CD4-positive, alpha-beta T cell treated with Interleukin-6 at 100 ng/mL for 8 hours (primary cell): ENCODE measurements at places on chromosomes 16 and 17.

DNA sequence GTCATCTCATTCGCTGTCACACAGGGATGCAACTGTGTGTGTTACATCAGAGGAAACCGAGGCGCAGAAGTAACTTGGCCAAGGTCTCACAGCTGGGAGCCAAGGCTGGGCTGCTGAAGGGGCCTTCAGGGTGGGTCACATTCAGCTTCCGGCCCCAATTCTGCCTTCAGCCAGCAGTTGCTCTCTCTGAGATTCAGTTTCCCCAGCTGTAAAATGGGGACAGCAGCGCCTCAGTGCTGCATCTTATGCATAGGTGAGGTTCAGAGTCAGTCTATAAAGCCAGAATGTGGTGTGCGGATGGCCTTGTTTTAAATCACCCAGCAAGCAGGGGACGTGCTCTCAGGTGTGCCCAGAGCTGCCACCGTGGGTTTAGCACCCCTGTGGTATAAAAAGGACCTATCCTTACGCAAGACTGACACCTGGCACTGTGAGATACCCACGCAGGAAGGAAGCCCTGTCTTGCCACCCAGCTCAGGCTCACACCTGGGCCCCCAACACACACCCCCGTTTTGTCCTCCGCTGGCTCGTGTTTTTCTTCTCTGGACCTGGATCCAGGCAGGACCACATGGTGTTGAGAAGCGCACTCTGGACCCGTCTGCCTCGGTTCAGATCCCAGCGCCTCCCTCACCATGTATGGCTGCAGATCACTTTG is 94.6 kb upstream of the GSE1 start:
- DNase-seq, result no peak

GRCh38 chr17:5011928-5012327 is 14.2 kb downstream of the KIF1C start:
- DNase-seq, result no peak

DNA sequence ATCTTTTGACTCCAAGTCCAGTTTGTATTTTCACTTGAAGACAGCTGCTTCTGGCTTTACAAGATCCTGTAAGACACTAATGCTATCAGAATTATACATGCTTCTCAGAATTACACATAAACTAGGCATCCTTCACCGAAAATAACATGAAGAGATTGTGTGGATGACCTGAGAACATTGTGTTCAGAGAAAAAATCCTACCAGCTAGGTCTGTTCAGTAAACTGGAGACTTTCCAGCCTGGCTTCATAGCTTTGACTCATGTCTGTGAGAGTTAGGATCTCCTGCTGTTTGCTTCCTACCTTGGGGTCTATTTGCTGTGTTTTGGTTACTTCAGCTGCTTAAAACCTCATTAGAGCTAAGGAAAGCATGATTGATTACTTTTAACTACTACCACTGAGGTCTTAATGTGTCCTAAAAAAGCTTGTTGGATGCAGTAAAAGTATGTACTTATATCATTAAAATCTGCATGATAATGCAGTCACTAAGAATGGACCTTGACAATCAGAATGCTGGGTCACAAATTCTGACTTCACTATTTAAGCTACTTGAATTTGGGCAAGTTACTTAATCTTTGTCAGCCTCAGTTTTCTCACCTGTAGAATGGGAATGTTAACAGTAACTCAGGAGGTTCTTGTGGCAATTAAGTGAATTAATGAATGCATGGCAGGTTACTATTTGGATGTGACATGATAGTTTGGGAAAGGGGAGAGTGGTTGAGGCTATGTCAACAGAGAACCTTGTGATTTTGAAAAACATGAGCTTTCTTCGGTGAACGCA is 8.0 kb upstream of the MYH13 start:
- DNase-seq, result no peak

DNA sequence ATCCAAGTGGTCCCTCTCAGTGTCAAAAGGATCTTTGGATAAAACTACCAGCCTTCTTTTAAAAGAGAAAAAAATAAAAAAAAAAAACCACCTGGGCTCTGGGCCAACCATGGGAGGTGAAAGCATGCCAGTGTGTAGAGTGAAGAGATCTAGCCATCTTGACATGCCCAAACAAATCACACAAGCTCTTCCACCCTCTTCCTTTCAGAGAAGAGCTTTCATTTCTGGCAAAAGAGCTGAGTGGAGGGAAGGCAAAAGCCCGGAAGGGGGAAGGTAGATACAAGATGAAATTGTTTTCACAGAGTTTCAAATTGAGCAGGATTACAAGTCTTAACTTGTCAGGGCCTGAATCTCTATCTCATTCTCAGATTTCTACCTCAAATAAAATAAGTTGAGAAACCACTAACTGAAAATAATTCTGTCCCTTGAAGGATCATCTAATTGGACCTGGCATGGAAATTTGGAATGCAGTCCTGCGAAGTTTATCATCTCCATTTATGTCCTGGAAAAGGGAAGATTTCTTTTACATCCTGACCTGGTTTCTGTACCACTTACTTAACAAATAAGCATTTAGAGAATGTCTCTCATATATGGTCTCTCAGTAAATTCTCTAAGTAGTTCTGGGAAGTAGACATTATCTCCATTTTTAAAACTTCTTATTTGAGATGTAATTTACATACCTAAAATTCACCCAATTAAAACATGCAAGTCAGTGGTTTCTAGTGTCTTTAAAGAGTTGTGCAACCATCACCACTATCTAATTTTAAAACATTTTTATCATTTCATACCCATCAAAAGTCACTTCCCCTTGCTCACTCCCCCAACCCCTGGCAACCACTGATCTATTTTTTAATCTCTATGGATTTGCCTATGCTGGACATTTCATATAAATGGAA is 93.7 kb downstream of the TANGO6 start:
- DNase-seq, result no peak

GRCh38 chr17:27457731-27458523 is 1.7 kb downstream of the KSR1 start:
- DNase-seq, result no peak

DNA sequence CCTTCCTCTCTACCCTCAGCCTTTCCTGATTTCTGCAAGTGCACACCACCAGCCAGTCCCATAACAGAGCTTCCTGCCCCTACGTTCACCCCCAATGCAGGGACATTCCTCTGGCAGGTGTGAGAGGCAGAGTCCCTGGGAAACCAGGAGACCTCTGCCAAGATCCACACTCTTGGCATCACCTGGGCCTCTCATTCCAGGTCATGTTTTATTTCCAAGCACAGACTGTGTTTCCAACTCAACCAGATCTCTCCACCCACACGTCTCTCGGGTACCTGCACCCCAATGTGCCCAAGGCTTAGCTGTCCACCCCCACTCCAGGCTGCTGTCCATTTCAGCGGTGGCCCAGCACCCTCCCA is 21.0 kb upstream of the PHB1 start:
- DNase-seq, result no peak

DNA sequence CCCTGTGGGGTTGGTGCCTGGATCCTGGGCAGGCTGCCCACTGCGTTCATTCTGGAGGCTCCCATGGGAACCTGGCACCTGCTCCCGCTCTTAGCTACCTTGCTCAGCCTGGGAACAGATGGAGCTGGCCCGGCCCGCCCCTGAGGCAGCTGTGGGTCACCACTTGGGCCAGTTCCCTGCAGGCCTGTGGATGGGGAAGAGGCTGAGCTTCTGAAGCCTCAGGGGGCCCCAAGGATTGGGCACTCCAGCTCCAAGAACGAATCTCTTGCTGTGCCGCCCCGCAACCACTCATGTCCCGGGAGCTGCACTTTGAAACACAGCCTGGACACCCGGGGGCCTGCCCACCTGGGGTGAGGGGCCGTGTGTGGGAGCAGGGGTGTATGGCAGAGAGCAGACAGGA is 37.7 kb downstream of the BAHCC1 start:
- no peak for DNase-seq

DNA sequence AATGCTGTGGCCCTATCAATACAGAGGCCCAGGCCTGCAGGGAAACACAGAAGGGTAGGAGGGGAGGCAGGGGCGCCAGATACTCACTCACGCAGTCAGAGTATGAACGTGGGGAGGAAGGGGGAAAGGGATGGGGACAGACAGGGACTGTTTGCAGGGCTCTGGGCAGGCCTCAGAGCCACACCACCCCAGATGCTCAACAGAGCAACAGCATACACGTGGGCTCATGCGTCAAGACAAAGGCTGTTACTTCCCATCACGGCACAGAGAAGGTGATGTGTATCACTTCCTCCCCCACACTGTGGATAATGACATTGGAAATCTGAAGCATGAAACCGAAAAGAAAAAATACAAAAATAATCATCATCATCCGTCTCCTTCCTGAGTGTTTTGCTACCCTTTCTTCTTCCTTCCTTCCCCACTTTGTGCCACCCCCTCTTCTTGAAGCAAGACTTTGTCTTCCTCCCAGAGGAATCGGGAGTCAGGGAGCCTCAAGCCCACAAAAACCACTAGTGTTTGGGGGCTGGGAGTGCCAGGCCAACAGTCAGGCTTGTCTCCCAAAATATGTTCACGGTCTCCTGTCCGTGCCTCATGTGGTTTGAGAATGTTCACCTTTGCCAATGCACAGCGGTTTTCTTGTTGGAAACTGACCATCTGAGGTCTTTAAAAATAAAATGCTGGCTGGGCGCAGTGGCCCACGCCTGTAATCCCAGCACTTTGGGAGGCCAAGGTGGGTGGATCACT is 20.1 kb downstream of the SLC39A11 start:
- no peak for DNase-seq

GRCh38 chr16:57477531-57478202 is 8.6 kb downstream of the DOK4 start:
- DNase-seq, result no peak

DNA sequence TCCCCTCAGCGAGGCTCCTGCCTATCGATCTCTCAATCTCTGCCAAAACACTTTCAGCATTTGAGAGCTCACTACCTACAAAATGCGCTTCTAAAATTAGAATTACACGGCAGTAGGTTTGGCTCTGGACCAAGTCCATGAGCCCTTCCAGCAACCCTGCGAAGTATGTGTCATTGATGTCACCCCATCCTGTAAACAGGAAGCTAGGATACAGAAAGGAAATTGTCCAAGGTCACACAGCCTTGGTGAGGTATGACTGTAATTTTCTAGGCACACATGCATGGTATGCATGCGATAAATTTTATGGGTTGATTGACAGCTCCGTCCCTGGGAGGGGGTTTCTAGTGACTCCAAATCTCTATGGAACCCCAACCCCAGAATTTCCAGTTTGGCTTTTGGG is 330.3 kb upstream of the CDH5 start:
- DNase-seq, result no peak

GRCh38 chr17:17027442-17028058 is 14.7 kb upstream of the MPRIP start:
- DNase-seq, result no peak

DNA sequence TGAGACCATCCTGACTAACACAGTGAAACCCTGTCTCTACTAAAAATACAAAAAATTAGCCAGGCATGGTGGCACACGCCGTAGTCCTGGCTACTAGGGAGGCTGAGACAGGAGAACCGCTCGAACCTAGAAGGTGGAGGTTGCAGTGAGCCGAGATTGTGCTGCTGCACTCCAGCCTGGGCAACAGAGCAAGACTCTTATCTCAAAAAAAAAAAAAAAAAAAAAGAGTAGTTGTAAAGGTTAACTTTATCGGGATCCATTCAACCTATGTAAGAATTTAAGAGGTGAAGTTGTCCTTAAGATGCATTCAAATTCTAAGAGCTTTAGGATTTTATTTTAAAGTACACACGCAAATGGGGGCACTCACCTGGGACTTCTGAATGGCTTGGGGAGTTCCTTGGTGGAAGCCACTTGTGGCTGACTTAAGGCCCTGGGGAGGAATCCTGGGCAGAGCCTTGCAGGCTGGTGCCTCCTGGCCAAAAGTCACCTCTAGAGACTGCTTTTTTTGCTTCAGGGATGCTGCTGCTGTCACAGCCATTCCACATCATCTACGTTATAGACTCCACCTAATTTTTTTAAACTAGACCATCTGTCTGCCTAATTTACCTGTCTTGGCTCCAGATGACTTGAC is 3.3 kb downstream of the CTCF start:
- DNase-seq, result no peak

GRCh38 chr16:10738231-10739077 is 5.2 kb upstream of the NUBP1 start:
- DNase-seq, result peak; percentile 21

- no peak for DNase-seq
Observed at GRCh38 chr16:81823111-81823510, 44.0 kb downstream of the PLCG2 start.

GRCh38 chr17:50559674-50560184 is 786 bp upstream of the CACNA1G start:
- DNase-seq, result no peak

GRCh38 chr17:67833946-67834631 is 8.8 kb downstream of the BPTF start:
- no peak for DNase-seq

DNA sequence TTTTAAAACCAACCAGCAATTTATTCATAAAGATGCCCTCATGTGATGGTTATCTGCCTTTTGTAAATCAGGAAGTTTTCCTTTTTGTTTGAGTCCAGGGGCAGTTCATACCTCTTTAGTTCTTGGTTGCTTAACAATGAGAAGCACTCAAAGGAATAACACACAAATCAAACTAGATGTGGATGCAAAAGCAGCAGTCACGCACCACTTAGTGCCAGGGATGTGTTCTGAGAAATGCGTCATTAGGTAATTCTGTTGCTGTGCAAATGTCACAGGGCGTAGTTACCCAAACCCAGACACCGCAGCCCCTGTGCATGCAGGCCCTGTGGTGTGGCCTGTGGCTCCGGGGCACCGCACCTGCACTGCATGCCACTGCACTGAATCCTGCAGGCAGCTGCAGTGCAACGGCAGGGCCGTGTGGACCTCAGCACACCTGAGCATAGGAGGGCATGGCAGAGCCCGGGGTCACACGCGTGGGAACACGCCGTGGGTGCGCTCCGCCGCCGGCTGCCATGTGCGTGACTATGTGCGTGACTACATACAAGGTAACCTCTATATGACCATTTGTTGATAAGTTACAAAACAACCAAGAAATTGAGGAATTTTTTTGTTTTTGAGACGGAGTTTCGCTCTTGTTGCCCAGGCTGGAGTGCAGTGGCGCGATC is 39.6 kb downstream of the PKD1 start:
- no peak for DNase-seq

GRCh38 chr17:58840820-58841612 is 85.4 kb downstream of the PPM1E start:
- DNase-seq, result no peak

GRCh38 chr17:33291248-33292200 is 1.6 kb downstream of the ASIC2 start:
- no peak for DNase-seq

GRCh38 chr16:12124742-12125141 is 148.2 kb downstream of the SNX29 start:
- no peak for DNase-seq

DNA sequence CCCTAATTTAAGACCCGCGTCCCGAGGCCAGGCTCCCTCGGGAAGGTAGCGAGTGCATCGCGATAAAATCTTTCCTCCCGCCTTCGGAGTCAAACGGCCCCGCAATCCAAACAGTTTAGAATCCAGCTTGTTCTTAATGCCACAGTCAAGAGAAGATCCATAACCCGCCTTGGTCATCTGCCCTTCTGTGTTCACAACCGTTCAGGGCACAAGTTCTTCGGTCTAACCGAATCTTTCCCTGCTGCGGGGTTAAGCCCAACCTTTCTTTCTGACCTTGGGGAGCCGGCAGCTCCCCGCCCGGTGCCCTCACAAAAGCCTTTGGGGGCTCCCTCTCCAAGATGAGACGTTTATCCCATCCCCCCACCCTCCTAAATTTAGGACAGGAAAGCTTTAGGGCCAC is 30.3 kb downstream of the CPSF4L start:
- DNase-seq, result no peak
